ENCODE measurements at places on chromosomes 12 and 14.

DNA sequence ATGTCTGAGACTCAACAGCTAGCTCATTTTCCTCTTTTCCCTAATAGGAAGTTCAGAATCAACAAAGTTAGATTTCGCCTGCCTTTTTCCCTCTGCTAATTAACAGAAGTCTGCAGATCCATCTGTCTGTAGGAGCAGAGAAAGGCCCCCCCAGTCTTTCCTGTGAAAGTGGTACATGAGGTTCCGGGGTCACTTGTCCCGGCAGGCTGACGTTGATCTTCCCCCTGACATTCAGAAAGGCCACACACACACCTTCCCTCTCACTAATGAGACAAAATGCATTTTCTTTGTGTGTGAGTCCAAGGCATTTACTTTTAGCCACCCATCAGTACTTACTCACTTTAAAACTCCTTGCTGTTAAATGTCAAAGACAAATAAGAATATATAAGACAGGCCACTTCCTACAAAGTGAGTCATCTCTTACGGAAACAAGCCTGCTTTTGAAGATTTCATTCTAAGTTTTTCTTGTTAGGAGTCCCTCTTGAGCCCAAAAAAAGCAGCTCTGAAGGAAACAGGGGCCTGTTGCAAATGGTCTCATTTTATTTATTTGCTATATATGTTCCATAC, 138.7 kb downstream of the TTC7B start:
- no peak for DNase-seq

GRCh38 chr12:117007577-117007976, 91.6 kb downstream of the TESC start:
- no peak for DNase-seq

GRCh38 chr14:94322648-94323570, at the start of gene SERPINA6:
Gene SERPINA6, minus strand, starts transcription at chr14:94323336. Its CDS starts 8,688 bp downstream, at chr14:94314648.
- no peak for DNase-seq

DNA sequence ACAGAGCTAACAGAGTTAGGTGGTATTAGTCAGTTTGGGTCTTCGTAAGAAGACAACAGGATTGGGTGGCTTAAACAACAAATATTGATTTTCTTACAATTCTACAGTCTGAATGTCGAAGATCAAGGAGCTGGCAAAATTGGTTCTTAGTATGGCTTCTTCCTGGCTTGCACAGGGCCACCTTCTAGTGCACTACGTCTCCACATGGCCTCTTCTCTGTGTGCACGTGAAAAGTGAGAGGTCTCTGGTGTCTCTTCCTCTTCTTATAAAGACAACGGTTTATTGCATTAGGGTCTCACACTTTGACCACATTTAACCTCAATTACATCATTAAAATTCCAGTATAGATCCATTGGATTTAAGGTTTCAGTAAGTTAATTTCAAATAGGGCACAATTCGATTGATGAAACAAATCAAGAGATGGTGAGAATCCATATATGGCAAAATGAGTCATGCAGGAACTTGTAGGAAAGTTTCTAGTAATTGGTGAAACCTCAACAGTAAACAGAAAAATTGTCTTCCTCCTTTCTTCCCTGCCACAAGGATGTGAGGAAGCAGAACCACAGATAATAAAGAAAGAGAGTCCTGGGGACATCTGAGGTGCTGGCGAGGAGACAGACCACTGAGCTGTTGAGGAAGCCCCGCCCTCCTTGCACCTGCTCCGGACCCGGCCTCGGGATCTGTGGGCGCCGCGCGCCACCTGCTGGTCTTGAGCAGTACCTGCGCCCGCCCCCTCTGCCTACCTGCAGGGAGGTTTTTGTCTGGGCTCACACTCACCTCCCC, 846.7 kb downstream of the TMEM121 start:
- no peak for DNase-seq

GRCh38 chr12:1126091-1126490, 135.1 kb downstream of the ERC1 start:
- no peak for DNase-seq

DNA sequence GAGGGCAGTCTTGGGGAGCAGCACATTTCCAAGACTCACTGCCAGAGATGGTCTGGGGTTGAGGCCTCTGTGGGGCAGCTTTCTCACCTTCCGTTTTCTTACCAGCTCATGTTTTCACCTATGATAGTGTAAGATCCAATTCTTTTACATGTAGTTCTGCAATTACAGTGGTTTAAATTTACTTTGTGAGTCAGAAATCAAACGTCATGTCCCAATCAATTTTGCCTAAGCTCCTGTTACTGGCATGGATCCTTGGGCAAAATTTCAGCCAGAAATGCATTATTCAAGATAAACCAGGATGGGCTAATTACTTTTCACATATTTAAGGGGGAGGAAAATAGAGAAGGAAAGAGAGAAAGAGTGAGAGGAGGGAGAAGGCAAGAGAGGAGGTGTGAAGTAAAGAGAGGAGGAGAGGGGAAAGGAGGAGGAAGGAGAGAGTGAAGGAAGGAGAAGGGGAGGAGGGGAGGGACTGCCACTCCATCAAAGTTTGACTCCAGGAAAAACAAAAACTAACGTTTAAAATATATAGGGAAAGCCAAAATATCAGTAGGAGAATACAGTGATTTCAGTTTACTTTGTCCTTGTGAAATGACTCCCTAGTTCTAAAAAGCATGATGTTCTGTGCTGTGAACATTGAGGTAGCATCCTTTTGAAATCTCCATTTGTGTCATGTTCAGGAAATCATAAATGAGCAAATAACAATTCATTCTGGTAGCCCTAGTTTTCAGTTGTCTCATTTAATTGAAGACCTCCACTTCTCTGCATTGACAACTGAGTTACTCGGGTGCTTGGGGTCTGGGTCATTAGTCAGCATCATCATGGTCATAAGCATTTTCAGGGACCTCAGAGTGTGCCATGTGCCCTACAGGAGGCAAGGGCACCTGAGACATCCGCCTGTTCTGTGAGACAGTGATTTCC, 3.0 kb downstream of the BMAL2 start:
- no peak for DNase-seq

DNA sequence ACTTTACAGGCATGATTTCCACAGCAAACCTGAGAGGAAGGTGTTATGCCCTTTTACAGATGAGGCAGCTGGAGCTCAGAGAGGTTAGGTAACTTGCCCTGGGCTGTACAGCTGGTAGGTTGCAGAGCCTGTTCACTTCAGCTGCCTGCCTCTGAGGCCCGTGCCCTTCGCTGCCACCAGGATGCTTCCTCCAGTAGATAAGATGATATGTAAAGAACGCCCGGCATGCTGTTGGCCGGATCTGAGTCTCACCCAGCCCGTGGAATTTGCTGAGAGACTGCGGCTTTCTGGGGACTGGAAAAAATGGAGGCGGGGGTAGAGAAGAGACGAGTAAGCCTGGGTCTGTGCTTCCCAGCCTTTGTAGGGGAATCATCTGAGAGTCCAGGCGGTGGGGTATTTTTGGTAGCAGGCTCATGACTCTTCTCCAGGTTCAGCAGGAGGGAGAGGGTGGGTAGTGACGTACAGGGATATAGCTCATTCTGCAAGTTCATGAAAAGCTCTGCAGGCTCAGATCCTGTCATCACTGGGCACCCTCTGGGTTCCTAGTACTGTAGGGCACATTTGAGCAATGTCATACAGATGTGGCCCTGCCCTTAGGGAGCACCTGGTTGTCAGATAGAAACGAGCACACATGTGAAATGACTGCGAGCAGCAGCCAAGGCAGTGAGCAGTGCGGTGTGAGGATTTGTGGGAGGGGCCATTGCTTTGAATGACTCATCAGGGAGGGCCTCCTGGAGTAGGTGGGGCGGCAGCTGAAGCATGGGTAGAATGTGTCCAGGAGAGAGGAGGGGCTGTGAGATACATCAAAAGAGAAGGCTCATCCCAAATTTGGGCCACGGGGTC, 159.4 kb downstream of the TSPAN9 start:
- no peak for DNase-seq

DNA sequence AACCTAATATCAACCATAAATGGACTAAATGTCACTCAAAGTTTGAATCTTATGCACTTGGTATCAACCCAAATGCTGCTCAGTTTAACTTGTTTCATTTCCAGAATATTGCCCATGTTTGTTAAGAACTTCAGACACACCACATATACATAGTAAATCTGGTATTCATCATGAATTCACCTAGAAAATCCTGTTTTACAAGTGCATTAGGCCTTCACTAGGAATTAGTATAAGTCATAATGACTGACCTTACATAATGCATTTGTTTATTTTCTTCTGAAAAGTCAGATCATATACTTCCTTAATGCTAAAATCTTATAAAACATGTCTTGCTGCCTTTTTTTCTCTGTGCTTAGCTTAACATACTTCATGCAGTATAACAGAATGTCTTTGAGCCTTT, 66.1 kb downstream of the ABCD2 start:
- DNase-seq, result no peak

DNA sequence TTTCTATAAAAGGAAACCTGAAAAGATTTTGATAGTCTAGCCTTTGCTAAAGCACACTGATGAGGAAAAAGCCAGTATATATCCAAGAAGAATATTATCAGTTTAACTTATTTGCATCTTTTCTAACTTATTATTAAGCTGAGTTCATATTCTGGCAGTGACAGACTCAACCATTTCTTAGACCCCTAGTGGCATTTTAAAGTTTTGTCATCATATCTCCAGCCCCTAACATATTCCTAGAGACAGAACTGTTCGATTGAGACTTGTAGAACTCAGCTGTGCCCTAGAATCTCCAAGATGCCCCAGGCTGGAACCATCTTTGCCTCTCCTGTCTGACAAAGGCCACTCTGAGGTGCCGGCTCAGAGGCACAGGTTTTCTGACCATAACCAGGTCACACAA, 365.6 kb downstream of the NELL2 start:
- DNase-seq, result no peak

DNA sequence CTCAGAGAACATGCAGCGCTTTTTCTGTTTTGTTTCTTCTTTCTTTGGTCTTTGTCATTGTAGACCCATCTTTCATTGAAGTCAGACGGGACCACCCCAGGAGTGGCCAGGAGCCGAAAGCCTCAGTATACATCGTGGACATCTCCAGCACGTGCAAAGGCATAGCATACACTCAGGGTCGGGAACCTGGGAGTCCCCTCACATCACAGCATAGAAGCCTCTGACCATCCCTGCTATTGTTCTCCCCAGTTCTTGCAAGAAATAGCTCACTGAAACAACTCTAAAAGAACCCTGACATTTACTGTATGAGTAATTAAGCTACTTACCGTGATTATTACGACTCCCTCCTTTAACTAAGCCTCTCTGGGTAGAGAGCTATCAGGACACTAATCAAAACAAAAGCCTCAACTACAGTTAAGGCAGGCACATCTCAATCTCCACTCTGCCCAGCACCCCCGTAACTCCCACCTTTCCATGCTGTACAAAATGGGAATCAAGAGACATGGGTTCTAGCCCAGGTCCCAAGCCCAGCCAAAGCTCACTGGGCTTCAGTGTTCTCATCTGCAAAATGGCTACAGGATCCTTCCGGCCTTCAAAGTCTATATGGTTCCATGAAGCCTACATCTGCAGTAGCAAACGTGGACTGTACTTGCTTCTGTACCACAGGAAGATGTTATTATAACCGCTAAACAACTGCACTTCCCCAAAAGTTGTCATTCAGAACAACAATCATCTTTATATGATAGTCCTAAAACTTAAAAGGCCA, 6.7 kb downstream of the CCDC88C start:
- DNase-seq, result no peak

DNA sequence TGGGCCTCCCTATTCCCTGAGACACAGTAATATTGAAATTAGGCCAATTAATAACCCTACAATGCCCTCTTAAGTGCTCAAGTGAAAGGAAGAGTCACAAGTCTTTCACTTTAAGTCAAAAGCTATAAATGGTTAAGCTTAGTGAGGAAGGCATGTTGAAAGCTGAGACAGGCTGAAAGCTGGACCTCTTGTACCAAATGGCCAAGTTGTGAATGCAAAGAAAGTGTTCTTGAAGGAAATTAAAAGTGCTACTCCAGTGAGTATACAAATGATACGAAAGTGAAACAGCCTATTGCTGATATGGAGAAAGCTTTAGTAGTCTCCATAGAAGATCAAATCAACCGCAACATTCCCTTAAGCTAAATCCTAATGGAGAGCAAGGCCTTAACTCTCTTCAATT, 140.8 kb downstream of the PTCSC3 start:
- no peak for DNase-seq

- DNase-seq, result peak; percentile 26
Measured at GRCh38 chr12:106743270-106743988, 31.1 kb upstream of the RIC8B start.

DNA sequence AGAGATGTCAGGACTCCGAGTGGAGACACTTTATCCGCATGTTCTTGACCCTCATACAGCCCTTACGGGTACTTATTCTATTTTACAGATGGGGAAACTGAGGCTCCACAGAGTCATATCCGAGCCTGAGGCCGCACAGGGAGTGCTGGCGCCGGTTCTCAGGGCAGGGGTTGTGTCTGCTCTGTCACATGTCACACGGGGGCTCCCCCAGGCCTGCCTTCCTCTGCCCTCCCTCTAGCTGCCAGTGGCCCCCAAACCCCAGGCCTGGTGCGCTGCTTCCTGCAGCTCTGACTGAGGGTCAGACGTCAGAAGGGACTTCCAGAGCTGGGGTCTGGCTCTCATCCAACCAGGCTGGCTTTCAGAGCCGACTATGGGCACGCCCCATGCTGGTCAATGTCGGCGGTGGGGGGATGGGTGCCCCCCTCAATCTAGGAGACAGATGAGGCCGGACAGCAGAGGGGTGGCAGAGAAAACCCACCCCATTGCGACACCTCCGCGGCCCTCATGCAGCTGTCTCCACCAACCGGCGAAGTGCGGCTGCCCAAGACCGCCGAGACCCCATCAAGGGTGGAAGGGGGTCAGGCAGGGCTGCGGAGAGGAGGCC, 811 bp upstream of the INF2 start:
- DNase-seq, result no peak
